ENCODE measurements at places on chromosomes 12 and 14. TPM values are rescaled to one million over a fixed set of nuclear protein-coding genes. Genes with fewer than 3 reads are reported as not detected.

DNA sequence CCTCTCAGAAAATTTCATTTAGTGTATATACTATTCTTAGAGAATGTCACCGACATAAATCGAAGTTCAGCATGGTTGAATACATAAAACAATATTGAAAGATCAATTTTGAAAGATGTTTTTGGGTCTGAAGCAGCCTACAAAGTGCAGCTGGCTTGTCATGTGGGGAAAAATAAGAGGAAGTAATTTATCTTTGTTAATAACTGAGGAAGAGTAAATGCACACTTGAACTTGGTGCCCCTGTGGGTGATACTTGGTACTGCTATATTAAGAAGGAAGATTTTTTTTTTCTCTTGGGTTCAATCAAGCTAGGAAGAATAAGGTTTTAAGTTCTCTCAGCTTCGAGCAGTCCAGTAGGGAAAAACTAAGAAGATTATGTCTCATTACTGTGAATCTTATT is 661.3 kb downstream of the RPL10L start:
- H3K4me1 ChIP-seq = no peaks in the 10 kb centered on the region
- H3K27me3 ChIP-seq = no peaks in the 10 kb centered on the region
- no peak overlapping the region for H3K4me3 ChIP-seq
- H3K27ac ChIP-seq = no peak overlapping the region
- no peaks in the 10 kb centered on the region for H3K36me3 ChIP-seq

DNA sequence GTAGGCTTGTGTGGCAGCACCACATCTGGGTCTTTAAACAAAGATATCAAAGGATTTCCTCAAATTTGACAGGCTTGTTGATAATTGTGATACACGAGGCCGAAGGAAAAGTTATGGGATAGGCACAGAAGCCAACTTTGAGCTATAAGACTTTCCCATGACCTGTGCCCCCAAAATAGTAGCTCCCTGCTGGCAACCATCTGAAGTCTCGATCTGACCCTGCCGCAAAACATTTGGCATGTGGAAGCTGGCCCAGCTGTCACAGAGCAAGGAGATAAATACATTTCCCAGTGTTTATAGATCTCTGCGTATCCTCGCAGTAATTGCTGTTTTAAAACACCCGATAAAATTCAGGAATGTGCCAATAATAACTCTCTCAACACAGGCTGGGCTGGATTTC is 26.4 kb upstream of the RGS6 start:
- H3K36me3 ChIP-seq = no peaks in the 10 kb centered on the region
- DNase-seq = no peak
- peaks cover 28% of the 10 kb centered on the region for H3K27me3 ChIP-seq
- no peaks in the 10 kb centered on the region for H3K4me1 ChIP-seq
- H3K27ac ChIP-seq = no peak overlapping the region

HOTAIR gene
- total RNA-seq = not detected

DNA sequence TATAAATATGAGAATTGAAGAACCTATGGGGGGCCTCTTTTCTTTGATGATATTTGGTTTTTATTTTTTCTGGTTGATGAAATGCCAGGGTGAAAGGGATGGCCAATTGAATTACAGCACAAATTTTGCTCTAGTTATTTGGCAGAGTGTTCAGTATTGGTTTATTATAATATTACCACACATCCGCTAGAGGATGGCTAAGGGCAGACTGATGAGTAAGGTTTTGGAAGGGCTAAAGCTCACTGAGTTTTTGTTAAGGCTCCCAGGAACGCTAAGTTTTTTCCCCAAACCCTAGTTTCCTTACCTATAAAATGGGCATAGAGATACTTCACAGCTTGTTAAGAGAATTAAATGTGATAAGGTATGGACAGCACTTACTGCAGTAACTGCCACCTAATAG is 34.3 kb upstream of the LRRC10 start:
- no peak for DNase-seq
- no peak overlapping the region for H3K27ac ChIP-seq
- no peaks in the 10 kb centered on the region for H3K36me3 ChIP-seq
- H3K4me3 ChIP-seq = no peak overlapping the region

- H3K27ac ChIP-seq = no peak overlapping the region
- H3K4me3 ChIP-seq = no peak overlapping the region
- no peaks in the 10 kb centered on the region for H3K36me3 ChIP-seq
- H3K4me1 ChIP-seq = no peaks in the 10 kb centered on the region
- DNase-seq = no peak
- H3K27me3 ChIP-seq = no peaks in the 10 kb centered on the region
These were observed 78.0 kb downstream of the SRGAP1 start for GRCh38 chr12:63922474-63922873.

MDGA2 gene
- not detected for total RNA-seq

GOLT1B gene
- total RNA-seq = 23.6 TPM

- no peak overlapping the region for H3K4me3 ChIP-seq
- no peak overlapping the region for H3K27ac ChIP-seq
- H3K4me1 ChIP-seq = peaks cover 10% of the 10 kb centered on the region
- H3K27me3 ChIP-seq = peaks cover 1% of the 10 kb centered on the region
These were observed 64.5 kb downstream of the FOXG1 start for GRCh38 chr14:28831126-28831525.

- H3K4me3 ChIP-seq = no peak overlapping the region
- H3K27me3 ChIP-seq = peaks cover 6% of the 10 kb centered on the region
- no peaks in the 10 kb centered on the region for H3K36me3 ChIP-seq
- H3K4me1 ChIP-seq = peaks cover 4% of the 10 kb centered on the region
- no peak overlapping the region for H3K27ac ChIP-seq
These were observed 56.1 kb upstream of the ZDHHC17 start for GRCh38 chr12:76707772-76708171.

AQP6 gene
- not detected for total RNA-seq

BAZ2A gene
- 192 TPM for total RNA-seq

DNA sequence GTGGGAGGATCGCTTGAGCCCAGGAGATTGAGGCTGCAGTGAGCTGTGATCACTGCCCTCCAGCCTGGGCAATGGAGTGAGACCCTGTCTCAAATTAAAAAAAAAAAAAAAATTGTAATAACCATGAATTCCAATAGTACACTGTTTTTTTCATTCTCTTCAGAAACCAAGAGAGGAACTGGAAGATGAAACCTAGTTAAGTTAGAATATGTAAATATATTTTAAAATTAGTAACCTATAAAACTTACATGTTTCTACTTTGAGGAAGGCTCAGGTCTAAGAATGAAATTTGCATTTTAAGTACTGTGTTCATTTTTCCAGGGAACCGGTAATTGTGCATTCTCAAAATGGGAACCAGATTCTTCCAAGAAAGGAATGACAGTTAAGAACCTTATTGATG is 18.8 kb downstream of the KNTC1 start:
- no peaks in the 10 kb centered on the region for H3K27me3 ChIP-seq
- H3K27ac ChIP-seq = peak overlapping the region; percentile 83
- H3K36me3 ChIP-seq = peaks cover 38% of the 10 kb centered on the region
- peaks cover 28% of the 10 kb centered on the region for H3K4me1 ChIP-seq
- DNase-seq = no peak
- H3K4me3 ChIP-seq = peak overlapping the region; percentile 57

DNA sequence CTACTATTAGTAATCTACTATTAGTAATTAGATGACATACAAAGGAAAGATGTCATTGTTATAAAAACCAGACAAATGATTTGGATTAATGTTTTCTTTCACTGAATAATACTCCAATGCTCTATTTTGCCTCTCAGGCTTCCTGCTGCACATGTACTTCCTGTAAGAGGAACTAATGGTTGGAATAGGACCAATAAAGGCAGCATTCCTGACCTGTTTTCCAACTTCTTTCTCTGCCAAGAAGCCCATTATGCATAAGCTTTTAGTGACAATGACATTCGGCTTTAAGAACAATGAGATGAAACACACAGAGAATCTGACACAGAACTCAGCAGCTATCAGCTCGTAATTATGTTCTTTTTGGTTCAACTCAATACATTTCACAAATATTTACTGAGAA is 5.2 kb upstream of the C12orf56 start:
- H3K27ac ChIP-seq = no peak overlapping the region
- no peak overlapping the region for H3K4me3 ChIP-seq
- no peaks in the 10 kb centered on the region for H3K36me3 ChIP-seq
- peaks cover 3% of the 10 kb centered on the region for H3K4me1 ChIP-seq

BCAT1 gene
- total RNA-seq = 69.8 TPM

A2M gene
- not detected for total RNA-seq

SLC4A8 gene
- 5.8 TPM for total RNA-seq

DNA sequence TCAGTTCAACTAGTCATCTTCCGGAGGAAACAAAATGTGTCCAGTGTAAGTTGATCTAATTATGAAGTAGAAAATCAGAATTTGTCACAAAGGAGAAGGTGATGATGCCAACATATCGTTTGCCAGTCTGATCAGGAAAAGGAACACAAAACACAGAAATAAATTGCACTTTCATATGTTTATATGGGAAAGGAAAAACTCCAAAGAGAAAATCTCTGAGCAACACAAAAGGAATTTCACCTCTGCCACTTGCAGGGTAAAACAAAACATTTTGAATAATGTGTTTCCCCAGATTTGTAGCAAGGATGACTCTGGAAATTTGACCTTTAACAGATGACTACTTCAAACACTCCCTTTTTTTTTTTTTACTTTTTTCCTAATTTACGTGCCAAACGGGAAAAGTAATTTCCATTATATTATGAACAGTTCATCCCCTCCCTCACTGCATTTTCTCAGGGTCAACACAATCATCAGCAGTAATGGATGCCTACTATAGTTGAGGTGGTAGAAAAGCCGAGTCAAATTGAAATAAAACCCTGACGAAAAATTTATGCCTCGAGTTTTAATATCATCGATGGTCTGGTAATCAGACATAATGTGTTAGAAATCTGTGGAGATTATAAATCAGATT is 25.6 kb downstream of the MGAT4C start:
- H3K36me3 ChIP-seq = no peaks in the 10 kb centered on the region
- H3K27ac ChIP-seq = no peak overlapping the region
- no peaks in the 10 kb centered on the region for H3K27me3 ChIP-seq
- DNase-seq = no peak

DNA sequence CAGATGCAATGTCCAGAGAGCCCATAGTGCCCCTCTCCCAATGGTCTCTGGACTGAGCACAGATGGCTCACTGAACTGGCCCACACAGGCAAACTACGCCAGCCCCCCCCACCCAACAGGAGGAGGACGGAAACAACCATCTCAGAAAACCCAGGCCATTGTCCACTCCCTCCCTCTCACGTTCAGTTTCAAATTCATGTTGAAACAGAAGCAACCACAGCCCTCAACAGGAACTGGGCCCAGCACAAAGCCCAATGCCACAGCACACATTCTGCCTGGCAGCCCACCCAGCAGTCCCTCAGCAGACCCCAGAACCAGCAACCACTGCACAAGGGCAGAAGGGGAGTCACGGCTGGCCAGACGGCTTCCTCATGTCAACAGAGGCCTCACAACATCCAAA is 10.6 kb downstream of the CCDC88C start:
- H3K4me1 ChIP-seq = peaks cover 91% of the 10 kb centered on the region
- peak overlapping the region; percentile 18 for H3K27ac ChIP-seq
- H3K27me3 ChIP-seq = no peaks in the 10 kb centered on the region
- peaks cover 61% of the 10 kb centered on the region for H3K36me3 ChIP-seq
- DNase-seq = no peak

- peaks cover 6% of the 10 kb centered on the region for H3K36me3 ChIP-seq
- no peak overlapping the region for H3K4me3 ChIP-seq
- H3K27me3 ChIP-seq = peaks cover 12% of the 10 kb centered on the region
- no peak overlapping the region for H3K27ac ChIP-seq
- peaks cover 5% of the 10 kb centered on the region for H3K4me1 ChIP-seq
These were observed 25.1 kb upstream of the DICER1 start for GRCh38 chr14:95182379-95182778.

PNN gene
- total RNA-seq = 102 TPM

IFNG-AS1 gene
- 3.2 TPM for total RNA-seq

GRCh38 chr14:99329711-99330315 is 57.8 kb upstream of the BCL11B start:
- no peaks in the 10 kb centered on the region for H3K36me3 ChIP-seq
- H3K4me1 ChIP-seq = no peaks in the 10 kb centered on the region
- DNase-seq = no peak
- no peak overlapping the region for H3K27ac ChIP-seq

- H3K4me3 ChIP-seq = peak overlapping the region; percentile 89
- no peak for DNase-seq
- peaks cover 3% of the 10 kb centered on the region for H3K36me3 ChIP-seq
- H3K27me3 ChIP-seq = peaks cover 2% of the 10 kb centered on the region
- H3K27ac ChIP-seq = no peak overlapping the region
These were observed 32.6 kb upstream of the PZP start for GRCh38 chr12:9240776-9241175.

LEMD3 gene
- total RNA-seq = 45.5 TPM

DPF3 gene
- total RNA-seq = 4.3 TPM

- H3K27ac ChIP-seq = no peak overlapping the region
- peaks cover 80% of the 10 kb centered on the region for H3K36me3 ChIP-seq
- H3K4me3 ChIP-seq = no peak overlapping the region
- H3K4me1 ChIP-seq = peaks cover 10% of the 10 kb centered on the region
- no peak for DNase-seq
- H3K27me3 ChIP-seq = no peaks in the 10 kb centered on the region
These were observed 54.3 kb downstream of the ZFYVE26 start for GRCh38 chr14:67762051-67762450.

- no peaks in the 10 kb centered on the region for H3K4me1 ChIP-seq
- H3K36me3 ChIP-seq = no peaks in the 10 kb centered on the region
- H3K27me3 ChIP-seq = no peaks in the 10 kb centered on the region
- H3K27ac ChIP-seq = no peak overlapping the region
- H3K4me3 ChIP-seq = no peak overlapping the region
These were observed 309.4 kb upstream of the TMTC1 start for GRCh38 chr12:30092983-30093617.

DNA sequence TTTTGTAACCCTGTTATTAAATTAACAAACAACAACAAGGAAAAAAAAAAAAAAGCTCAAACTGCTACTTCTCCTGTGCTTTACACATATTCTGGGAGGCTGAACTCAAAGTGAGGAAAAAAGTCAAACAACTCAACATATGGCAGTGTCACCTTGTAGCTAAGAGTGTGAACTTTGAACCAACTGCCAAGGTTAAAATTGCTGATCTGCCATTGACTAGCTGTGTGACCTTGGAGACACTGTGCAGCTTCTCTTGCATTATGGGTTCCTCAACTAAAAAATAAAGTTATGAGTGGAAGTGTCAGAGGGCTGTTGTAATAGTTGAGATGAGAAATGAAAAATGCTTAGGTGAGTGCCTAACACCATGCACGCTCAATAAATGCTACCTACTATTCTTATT is 34.2 kb downstream of the STXBP6 start:
- H3K4me3 ChIP-seq = no peak overlapping the region
- no peak overlapping the region for H3K27ac ChIP-seq
- peaks cover 3% of the 10 kb centered on the region for H3K27me3 ChIP-seq
- no peaks in the 10 kb centered on the region for H3K36me3 ChIP-seq
- H3K4me1 ChIP-seq = no peaks in the 10 kb centered on the region

DNA sequence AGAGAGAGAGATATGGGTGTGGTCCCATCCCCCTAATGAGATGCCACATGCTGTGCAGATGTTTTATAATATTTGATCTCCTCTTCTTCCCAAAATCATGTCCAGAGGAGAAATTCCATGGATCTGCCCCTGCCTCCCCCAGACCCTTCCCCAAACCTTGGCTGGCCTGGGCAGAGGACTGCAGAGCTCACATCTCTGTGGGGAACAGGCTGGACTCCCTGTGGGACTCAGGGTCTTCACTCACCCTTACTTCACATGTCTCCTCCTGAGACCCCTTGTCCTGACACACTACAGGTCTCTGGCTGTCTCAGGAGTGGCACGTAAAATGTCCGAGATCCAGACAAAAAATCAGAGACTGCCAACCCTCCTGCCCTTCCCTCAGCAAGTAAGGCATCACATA is 76.0 kb upstream of the CAPRIN2 start:
- peaks cover 22% of the 10 kb centered on the region for H3K27me3 ChIP-seq
- no peaks in the 10 kb centered on the region for H3K4me1 ChIP-seq

RERGL gene
- not detected for total RNA-seq

P2RX7 gene
- total RNA-seq = 2.7 TPM

ASPG gene
- total RNA-seq = not detected

Measured in activated B cell treated with CpG ODN at 0.5 μM for 24 hours (primary cell).